ENCODE measurements at places on chromosomes 2 and 18.

- no peak for DNase-seq
Measured at GRCh38 chr2:28355521-28356094, 37.0 kb upstream of the FOSL2 start.

DNA sequence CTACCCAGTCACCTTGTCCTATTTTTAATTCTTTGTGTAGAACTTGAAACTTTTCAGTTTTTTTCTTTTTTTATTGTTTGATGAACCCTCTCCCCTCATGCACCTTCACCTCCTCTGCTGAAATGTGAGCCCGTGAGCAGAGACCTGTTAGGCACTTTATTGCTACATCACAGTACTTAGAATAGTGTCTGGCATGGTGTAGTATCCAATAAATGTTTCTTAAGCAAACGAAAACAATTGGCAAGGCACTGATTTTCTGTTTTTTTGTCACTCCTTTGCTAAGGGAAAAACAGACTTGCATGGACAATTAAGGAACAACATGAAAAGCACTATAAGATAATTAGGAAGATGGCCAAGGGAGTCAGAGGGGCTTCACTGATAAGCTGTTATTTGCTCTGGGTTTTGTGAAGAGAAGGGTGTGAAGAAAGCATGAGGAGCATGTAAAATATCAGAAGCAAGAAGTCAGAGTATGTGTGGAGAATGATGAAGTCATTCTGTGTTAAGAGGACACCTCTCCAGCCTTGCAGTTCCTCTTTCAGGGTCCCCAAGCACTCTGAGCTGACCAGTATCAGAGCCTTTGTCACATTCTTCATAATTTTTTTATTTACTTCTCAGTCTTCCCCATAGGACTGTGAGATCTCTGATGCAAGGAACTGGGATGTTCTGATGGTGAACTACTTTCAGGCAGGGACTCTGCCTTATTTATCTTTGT is 99.7 kb upstream of the CAVIN2 start:
- no peak for DNase-seq

DNA sequence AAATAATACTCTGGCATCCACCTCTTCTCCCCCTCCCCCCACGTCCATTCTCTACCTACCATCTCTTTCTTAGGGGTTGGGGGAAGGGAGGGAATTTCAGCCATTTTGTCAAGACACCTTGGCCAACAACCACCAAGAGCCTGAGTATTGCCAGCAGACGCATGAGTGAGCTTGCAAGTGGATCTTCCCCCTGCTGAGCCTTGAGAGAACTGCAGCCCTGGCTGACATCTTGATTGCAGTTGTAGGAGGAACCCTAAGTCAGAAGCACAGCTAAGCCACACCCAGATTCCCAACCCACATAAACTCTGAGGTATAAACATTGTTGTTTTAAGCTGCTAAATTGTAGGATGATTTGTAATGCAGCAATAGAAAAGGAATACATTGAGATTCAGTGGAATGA is 165.6 kb downstream of the TMEFF2 start:
- DNase-seq, result no peak

DNA sequence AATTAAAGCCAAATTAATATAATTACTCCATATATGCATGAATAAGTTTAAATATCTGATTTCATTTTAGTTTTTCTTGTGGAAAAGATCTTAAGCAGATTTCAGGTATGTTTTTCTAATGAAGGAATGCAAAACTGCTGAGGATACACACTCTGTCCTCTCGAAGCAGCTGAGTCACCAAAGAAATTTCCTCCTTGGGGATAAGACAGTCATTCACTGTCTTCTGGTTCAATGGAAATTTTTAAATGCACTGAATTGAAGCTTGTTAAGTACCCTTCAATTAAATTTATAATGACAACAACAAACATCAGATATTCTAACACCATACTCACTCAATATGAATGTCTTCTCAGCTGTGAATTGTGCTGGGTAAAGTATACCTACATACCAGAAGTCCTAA is 101.5 kb upstream of the DNER start:
- no peak for DNase-seq

DNA sequence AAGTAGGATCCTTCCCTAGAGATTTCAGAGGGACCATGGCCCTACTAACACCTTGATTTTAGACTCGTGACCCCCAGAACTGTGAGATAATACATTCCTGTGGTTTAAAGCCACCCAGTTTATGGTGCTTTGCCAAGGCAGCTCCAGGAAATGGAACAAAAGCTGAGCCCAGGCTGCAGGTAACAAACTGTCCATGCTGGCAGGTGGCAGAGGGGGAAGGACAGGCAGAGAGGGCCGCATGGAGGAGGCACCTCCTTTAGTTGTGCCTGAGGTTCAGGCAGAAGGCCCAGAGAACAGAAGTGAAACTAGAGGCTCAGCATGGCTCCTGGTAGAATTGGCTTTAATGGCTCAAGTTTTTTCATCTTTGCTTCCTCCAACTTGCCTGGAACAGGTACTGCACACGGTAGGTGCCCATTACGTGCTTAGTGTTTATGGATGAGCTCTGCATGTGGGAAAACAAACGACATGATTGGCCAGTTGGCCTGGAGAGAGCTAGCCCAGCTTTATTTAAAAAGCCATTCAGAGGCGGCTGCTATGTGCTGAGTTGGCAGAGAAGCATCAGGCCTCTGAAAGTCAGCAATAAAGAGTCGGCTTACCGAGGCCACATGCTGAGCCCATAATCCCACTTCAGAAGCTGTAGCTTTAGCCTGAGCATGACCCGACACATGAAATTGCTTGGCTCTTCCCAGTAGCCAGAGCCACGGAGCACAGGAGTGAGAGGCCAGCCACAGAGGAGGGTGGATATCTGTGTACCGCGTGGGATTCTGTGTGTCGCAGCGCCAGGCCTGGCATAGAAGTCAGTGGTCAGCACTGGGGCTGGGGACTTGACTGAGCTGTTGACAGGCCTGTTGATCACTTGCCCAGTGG is 36.5 kb downstream of the HS1BP3 start:
- DNase-seq, result no peak

DNA sequence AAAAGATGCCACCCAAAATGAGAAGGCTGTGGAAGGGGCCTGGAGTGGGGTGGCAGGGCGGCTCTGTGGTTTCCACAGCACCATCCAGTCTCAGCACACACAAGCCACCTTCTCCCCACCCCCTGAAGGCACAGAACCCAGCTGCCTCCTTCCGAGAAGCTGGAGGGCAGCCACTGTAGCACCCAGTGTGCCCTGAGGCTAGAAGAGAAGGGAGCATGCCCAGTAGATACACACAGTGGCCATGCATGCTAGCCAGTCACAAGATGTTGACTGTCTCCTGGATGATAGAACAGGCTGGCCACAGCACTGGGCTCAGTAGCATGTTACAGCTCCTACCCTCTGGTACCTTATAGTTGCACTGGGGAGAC is 148.9 kb upstream of the EPAS1 start:
- DNase-seq, result no peak

DNA sequence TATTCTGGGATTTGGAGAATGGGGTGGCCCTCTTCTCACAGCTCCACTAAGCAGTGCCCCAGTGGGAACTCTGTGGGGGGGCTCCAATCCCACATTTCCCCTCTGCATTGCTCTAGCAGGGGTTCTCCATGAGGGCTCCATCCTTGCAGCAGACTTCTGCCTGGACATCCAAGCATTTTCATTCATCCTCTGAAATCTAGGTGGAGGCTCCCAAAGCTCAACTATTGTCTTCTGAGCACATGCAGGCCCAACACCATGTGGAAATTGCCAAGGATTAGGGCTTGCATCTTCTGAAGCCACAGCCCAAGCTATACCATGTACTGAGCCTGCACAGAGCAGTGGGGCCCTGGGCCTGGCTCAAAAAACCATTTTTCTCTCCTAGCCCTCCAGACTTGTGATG is 162.4 kb upstream of the CWC22 start:
- no peak for DNase-seq

DNA sequence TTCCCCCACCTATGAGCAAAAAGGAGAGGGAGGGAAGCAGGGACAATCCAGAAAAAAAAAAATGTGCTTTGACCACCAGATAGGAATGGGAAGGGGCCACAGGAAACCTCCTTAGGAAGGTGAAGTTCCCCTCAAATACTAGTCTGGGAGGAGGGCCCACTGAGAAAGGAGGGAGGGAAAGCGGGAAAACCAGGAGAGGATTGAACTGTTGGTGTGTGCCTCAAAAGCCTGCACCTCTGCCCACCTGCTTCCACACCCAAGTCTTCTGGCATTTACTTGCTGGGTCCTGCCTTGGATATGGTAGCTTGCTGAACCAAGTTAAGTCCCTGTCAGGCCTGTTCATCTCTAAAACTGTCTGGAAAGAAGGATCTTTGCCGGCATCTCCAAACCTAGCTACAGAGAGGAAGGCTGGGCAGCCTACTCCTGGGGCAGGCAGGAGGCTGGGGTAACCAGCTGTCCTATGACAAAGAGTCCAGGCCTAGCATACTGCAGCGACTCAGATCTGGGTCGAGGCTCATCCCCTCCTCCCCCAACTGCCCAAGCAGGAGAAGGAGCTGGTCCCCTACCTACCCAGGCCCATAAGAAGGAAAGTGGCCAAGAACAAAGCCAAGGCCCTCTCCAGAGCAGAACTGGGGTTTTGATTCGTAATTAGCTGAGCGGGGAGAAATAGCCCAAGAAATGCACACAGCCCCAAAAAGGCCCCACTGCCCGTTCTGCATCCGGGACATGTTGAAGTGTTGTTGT is 3.0 kb downstream of the EN1 start:
- no peak for DNase-seq

- DNase-seq, result peak; percentile 52
Measured at GRCh38 chr2:64203858-64204632, 59.8 kb upstream of the PELI1 start.

DNA sequence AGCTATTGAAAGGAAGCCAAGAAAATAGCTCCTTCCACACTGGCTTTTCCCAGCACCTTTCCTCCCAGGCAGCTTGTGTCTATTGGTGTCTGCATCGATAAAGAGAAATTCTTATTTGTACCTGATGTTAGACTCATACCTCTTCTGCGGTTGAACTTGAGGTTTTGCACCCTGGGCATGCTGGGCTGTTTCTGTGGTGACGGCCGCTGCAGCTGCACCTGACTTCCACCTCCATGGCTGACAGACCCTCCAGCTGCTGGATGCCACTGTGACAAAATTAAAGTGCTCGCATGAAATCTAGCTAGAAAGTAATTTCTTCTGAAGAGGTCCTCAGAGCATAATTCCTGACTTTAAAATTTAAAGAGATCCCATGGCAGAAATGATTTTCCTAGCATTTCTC is 6.6 kb downstream of the FECH start:
- no peak for DNase-seq

- no peak for DNase-seq
Measured at GRCh38 chr2:70089983-70090525, 2.8 kb downstream of the PCBP1 start.

DNA sequence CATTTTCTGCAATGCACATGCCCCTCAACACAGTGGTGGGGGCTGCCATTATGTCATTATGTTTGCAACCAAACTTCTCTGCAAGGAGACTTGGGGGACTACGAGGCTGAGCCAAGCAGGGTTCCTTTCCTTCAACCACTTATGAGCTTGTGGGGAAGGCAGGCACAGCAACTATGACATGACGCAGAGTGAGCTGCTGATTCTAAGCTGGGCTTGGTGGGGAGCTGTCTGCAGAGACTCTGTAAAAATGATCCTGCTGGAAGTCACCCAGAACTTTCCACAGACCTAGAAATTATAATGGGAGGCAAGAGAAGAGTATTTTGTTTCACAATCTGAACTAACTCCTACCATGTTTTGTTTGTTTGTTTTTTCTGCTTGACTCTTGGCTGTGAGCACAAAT is 55.6 kb downstream of the INPP5D start:
- DNase-seq, result no peak

DNA sequence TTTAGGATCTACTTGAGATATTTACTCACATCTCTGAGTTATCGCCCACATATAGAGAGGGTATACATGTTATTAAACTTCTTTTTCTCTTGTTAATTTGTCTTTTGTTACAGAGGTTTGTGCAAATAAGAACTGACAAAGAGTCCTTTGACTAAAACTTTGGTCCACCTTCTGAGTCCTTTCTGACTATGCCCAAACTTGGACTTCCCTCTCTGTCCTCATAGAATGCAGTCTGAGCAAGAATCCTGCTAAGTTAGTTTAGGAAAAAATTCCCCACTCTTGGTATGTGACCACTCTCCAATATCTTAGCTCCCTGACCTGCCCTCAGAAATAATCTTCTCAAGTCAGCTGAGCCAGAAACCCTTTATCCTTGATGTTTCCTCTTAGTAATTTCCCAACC is 257.5 kb upstream of the REG3G start:
- no peak for DNase-seq

Data from activated naive CD4-positive, alpha-beta T cell treated with Interleukin-2 at 50 U/mL for 16 hours (primary cell).